ENCODE measurements at places on chromosomes 16 and 17.

- no peak for DNase-seq
Observed at GRCh38 chr17:57166803-57167202, 81.8 kb downstream of the AKAP1 start.

- no peak for DNase-seq
Observed at GRCh38 chr17:44990994-44991393, 22.9 kb upstream of the C1QL1 start.

DNA sequence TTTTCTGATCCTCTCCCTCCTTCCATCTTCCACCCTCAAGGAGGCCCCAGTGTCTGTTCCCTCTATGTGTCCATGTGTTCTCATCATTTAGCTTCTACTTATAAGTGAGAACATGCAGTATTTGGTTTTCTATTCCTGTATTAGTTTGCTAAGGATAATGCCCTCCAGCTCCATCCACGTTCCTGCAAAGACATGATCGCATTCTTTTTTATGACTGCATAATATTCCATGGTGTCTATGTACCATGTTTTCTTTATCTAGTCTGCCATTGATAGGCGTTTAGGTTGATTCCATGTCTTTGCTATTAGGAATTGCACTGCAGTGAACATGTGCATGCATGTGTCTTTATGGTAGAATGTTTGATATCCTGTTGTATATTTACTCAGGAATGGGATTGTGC lies 275.1 kb downstream of the BCAS3 start:
- no peak for DNase-seq

GRCh38 chr17:16442141-16442540 lies 26.8 kb downstream of the TRPV2 start:
- no peak for DNase-seq

DNA sequence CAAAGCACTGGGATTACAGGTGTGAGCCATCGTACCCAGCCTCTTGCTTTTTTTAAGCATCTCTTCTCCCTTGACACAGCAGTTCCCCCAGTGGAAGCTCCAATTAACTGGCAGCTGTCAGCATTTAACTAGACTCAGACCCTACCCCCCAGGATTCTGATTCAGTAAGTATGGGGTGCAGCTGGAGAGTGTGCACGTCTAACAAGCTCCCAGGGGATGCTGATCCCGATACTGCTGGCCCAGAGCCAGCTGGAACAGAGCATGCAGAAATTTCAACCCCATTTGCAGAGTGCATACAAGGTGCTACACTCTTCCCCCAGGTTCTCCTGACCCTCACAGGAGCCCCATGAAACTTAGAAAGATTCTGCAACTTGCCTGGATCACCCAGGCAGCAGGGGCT lies 27.7 kb upstream of the BCO1 start:
- no peak for DNase-seq

DNA sequence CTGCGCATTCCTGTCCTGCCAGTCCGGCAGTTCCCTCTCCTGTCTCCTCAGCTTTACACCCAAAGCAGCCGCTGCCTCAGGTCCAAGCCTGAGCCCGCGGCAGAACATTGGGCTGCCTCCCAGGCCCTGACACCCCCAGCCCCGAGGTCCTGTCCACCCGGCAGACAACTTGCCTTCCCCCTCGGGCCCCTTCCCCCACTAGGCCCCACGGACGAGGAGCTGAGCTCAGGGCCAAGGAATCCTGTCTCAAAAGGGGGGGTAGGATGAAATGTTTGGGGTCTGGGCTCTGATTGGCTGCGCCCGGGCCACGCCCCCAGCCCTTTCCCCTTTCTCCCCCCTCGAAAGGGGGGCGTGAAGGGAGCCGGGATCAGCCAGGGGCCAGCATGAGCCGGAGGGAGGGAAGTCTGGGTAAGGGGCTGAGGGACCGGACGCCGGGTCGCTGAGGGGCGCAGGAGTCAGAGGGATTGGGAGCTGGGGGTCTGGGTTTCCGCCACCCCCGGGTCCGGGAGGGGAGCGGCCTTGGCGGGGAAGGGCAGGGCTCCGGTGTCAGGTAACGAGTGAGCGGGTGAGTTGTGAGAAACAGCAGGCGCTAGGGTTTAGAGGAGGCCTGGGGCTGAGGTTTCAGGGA lies at the start of gene CTF1:
CTF1 (plus strand) TSS at position 354 of the 628 bp plus-strand sequence; CDS start at position 384, 30 bp downstream.
- no peak for DNase-seq

GRCh38 chr17:30379903-30380381 lies 1.2 kb downstream of the CPD start:
- DNase-seq = no peak

DNA sequence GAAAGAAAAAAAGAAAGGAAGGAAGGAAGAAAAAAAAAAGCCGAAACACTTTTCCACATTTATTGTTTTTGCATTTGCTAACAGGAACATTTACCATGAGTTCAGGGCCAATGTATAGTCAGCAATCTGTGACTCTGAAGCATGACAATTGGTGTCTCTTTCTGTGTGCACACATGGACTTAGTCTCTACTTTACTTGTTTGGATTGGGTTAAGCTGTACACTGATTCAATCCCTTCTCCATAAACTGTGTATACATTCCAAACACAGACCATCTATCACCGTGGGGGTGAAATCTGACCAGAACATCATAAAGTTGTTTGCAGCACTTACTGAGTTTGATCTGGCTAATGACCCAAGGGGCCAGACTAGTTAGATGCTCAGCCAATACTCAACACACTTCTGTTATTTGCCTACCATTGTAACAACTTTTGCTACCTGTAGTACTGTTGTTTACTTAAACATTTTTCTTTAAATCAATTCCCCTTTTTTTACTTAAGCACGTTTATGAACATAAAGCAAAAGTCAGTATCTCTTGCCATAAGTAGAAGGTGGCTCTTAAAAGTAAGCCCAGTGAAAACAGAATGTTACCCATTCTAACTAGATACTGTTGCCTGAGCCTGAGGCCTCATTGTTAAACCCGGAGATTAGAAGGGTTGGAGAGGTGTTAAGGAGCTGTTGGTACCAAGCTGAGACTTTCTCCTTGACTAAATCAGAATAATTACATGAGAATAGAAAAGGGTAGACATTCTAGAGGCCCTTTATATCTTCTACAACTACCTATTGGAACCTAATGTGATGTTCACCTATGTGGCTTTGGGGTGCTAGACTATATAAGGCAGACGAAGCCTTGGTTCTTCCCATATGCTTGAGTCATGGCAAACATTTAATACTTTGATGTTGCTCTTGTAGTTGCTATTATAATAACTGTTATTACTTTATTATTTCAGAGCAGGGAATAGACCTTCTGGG lies 41.8 kb downstream of the SCNN1B start:
- no peak for DNase-seq

- DNase-seq = no peak
Observed at GRCh38 chr17:72460711-72461110, 339.9 kb downstream of the SOX9 start.

GRCh38 chr17:10799407-10799806 lies 4.5 kb downstream of the TMEM238L start:
- no peak for DNase-seq

GRCh38 chr16:78050734-78051400 lies 28.5 kb downstream of the CLEC3A start:
- no peak for DNase-seq

DNA sequence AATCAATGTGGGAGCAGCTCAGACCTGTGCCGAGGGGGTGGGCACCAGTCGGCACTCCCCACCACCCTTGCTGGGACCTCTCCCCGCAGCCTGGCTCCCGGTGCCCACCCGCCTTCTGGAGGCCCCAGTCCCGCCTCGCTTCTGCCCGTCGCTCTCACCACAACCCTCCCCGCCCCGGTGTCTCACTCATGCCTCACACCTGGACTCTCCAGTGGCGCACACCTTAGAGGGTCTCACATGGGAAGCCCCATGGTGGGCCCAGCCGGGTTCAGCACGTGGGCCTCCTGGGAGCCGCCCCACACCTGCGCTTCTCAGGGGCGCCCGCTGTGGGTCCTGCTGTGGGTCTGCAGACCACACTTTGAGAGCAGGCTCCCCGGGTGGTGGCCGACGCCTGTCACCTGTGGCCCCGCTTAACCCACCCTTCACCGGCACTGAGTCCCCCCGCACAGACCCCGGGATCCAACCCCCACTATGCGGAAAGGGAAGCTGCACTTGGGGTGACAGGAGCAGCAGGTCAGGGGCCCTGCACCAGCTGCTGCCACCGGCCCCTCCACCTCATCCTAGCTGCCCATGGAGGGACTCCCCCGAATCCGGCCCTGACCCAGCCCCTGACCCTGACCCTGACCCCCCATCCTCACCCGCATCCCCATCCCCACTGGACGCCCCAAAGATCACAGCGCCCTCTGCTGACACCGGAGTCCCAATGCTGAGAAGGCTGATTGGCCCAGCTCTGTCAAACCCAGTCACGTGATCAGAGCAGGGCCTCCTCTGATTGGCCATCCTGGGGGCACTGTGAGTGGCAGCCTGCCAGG lies 27.4 kb upstream of the SLC38A10 start:
- no peak for DNase-seq

GRCh38 chr17:71378036-71378435 lies 742.8 kb upstream of the SOX9 start:
- DNase-seq = no peak

DNA sequence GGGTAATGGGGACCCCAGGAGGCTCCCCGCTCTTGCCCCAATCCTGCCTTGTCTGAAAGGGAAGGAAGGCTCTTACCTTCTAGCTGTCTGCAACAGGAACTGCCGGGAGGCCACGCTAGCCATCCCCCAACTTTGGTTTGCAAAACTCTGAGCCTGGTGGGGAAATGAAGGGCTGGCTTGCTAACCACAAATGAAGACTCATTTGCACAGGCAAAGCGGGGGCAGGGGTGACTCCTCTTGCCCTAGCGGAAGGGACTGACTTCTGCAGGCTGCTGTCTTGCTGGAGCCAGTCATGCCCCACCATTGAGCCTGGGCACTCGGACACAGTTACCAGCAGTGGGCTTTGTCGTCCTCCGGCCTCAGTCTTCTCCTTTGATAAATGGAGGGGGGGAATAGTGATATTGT lies 52.6 kb downstream of the PLCG2 start:
- DNase-seq = no peak

DNA sequence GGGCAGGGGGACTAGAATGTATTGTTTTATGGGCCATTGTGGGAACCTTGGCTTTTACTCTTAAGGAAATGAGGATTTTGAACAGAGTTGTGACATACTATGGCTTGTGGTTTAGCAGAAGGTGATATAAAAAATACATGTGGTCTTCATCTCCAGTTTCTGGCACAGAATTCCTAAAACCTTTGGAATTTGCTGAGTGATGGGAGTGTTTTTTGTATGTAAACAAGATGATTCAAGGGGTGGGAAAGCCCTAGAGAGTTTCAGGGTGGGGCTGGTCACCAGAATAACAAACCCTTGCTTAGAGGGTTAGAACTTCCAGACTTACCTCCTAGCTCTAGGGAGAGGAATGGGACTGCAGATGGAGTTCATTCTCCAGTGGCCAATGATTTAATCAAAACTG lies 316.1 kb downstream of the PHKB start:
- no peak for DNase-seq

DNA sequence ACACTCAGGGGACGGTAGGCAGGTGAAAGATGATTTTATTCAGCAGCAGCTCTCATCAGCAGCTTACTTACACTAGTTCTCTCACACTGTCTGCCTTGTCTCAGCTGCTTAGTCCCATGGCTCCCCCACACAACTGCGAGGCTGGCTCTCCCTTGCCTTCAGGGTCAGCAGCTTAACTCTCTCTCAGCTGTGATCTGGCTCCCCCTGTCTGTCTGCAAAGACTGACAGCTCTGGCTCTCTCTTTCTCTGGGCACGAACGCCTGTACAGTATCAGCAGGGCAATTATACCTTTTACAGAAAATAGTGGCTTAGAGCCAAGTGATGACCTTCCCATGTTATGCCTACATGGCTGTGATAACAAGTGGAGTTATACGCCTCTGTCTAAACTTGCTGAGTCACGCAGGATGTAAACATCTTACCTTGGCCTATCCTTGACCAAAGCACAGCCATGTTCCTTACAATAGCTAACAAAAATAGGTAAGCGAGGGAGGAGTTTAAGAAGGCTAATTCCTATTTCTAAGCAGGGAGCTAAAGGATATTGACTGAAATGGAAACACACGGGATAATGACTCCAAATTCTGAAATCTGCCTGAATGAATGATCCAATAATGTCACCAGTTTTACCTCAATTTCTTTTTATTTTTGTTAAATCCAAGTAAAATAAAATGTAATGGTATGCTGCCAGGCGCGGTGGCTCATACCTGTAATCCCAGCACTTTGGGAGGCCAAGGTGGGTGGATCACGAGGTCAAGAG lies 1.1 kb upstream of the NDUFAB1 start:
- DNase-seq = no peak

DNA sequence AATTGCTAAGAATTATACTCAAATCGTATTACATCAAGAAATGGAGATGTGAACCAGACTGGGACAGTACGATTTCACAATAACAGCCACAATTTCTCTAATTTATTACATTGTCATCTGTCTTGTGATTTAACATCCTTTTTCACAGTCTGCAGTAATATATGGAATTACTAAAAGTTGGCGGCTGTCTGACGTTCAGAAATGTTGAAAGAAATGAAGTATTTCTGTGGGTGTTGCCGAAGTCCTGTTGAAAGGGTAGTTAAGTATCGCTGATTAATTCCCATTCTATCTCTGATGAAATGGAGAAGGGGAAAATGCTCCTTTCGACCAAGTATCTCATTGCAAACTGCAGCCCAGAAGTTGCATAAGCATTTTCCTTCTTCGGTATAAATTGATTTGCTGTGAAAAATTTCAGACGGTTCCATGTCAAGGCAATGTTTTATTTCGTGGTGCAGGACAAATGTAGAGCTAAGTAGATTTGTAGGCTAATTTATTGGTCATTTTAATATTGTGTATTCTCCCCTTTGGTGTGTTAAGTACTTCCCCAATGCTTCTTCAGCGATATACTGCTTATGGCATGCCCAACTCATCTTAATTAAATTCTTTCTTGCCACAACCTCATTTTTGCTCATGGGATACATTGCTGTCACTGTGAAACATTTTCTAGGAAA lies 775.2 kb upstream of the RBFOX1 start:
- no peak for DNase-seq

- no peak for DNase-seq
Observed at GRCh38 chr16:8502446-8502845, 87.9 kb downstream of the TMEM114 start.

GRCh38 chr17:21297026-21297520 lies 12.6 kb downstream of the MAP2K3 start:
- DNase-seq = no peak

- DNase-seq = no peak
Observed at GRCh38 chr16:3092501-3092941, 6.6 kb downstream of the ZSCAN10 start.

Data from activated naive CD4-positive, alpha-beta T cell (primary cell).